ENCODE measurements at places on chromosomes 3 and 15.

GRCh38 chr3:122523317-122523716 is 8.6 kb upstream of the KPNA1 start:
- no peak for DNase-seq

DNA sequence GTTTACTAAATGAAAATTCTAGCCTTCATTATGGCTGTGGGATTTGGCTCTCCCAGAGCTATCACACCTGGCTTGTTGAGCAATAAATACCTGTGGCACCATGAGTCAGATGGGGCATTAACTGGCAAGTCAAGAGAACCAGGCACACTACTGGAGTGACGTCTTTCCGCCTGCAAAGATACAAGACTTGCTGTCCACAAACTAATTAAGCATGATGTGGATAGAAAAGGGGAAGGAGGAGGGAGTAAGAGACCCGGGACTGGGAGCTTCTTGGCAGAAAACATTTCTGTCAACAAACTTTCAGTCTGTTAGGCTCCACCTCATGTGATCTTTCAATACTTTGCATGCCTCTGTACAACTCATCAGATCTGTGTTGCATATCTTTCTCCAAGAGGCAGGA is 56.5 kb downstream of the CLDN1 start:
- DNase-seq, result no peak

DNA sequence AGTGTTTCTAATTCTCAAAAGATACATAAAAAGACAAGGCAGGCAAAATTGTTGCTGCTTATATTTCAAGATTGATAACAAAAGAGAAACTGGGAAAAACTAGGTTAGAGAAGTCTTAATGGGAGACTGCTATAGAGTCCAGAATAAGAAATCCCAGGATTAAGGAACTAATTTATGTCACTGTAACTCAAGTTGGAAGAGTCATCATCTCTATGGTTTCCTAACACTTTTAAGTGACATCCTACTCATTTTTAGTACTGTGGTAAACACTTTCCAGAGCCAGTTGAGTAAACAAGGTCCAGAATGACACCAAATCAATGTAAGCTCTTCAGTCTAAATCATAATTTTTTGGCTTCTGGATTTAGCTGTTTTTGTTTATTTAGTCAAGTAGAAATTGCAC is 8.0 kb downstream of the CLDN16 start:
- no peak for DNase-seq

DNA sequence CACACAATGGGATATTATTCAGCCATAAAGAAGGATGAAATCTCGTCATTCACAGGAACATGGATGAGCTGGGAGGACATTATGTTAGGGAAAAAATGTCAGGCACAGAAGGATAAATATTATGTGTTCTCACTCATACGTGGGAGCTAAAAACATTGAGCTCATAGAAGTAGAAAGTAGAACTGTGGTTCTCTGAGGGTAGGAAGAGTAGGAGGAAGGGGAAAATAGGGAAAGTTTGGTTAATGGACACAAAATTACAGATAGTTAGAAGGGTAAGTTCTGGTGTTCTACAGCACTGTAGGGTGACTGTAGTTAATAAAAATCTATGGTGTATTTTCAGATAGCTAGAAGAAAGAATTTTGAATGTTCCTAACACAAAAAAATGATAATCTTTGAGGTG is 102.6 kb upstream of the LIPC start:
- no peak for DNase-seq

DNA sequence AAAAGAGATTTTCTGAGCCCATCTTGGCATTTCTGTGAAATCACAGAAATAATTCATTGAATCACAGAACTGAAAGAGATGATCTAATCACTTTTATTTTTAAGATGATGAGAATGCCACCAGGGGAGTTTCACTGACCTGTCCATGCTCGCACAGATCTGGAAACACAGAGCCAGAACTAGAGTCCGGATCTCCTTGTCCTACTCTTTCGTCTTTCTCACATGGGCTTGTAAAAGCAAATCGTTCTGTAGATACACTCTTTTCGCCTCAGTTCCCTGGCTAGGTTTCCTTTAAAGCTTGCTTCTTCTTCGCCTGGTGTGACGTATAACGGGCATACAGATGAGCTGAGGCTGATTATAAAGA is 122.5 kb upstream of the SPRED1 start:
- DNase-seq, result no peak

DNA sequence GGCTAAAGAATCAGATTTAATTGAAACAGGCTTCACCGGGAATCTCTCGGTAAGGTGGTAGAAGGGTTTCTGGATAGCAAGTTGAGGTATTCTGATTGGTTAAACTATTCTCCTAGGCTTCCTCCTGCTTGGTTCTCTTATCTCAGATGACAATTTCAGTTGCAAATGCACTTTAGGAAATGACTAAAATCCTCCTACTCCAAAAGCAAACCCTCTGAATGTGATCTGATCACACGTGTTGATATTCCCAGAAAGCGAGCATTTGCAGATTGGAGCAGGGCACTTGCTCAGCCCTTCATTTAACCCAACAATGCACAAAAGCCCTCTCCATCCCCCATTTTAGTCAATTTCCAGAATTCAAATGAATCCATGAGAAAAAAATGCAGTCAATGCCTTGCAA is 55.6 kb upstream of the ICE2 start:
- no peak for DNase-seq

- no peak for DNase-seq
Observed at GRCh38 chr3:197260491-197261163, 37.8 kb downstream of the DLG1 start.

- DNase-seq, result no peak
Observed at GRCh38 chr3:147222291-147222690, 184.1 kb downstream of the ZIC4 start.

DNA sequence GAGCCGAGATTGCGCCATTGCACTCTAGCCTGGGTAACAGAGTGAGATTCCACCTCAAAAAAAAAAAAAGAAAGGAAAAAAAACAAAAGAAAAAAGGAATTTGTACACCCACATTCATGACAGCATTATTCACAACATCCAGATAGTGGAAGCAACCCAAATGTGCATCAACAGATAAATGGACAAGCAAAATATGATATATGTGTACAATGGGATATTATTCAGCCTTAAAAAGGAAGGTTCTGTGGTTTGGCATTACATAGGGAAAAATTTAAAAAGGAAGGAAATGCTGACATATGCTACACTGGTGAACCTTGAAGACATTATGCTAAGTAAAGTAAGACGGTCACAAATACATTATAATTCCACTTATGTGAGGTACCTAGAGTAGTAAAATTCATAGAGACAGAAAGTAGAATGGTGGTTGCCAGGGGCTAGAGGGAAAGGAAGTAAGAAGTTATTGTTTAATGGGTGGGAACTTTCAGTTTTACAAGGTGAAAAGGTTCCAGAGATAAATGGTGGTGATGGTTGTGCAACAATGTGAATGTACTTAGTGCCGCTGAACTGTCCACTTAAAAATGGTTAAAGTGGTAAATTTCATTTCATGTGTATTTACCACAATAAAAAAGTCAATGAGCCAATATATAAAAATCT is 118.5 kb downstream of the MYLK start:
- no peak for DNase-seq

GRCh38 chr3:40677321-40677720 is 152.6 kb downstream of the ZNF621 start:
- no peak for DNase-seq
